ENCODE measurements at places on chromosomes 12 and 14. TPM values are rescaled to one million over a fixed set of nuclear protein-coding genes. Genes with fewer than 3 reads are reported as not detected.

GRCh38 chr14:38243696-38244240 lies 12.1 kb downstream of the CLEC14A start:
- no peak for DNase-seq

DNA sequence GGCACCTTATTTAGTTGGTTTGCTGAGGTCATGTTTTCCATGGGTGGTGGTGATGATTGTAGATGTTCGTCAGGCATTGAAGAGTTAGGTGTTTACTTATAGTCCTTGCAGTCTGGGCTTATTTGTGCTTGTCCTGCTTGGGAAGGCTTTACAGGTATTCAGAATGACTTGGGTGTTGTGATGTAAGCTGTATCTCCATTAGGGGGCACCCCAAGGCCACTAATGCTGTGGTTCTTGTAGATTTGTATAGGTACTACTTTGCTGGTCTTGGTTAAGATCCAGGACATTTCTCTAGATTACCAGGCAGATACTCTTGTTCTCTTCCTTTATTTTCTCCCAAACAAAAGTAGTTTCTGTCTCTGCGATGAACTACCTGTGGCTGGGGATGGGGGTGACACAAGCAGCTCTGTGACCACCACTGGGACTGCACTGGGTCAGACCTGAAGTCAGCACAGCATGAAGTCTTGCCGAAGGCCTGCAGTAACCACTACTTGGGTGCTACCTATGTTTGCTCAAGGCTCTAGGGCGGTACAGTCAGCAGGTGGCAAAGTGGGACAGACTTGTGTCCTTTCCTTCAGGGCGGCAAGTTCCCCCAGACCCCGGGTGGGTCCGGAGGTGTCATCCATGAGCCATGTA lies 35.8 kb upstream of the FBXO33 start:
- no peak for DNase-seq

GRCh38 chr14:103594265-103594664 lies 31.5 kb downstream of the COA8 start:
- no peak for DNase-seq

The CCDC196 gene
- total RNA-seq, result not detected

The NAV3 gene
- total RNA-seq, result 58.0 TPM

Data from SJSA1 (cell line).